ENCODE measurements at places on chromosomes 13 and 19.

- DNase-seq: no peak
Measured at GRCh38 chr19:46601318-46602224, at the start of gene CALM3. Gene CALM3, plus strand, starts transcription at chr19:46601330. Its CDS starts 105 bp downstream, at chr19:46601435.

DNA sequence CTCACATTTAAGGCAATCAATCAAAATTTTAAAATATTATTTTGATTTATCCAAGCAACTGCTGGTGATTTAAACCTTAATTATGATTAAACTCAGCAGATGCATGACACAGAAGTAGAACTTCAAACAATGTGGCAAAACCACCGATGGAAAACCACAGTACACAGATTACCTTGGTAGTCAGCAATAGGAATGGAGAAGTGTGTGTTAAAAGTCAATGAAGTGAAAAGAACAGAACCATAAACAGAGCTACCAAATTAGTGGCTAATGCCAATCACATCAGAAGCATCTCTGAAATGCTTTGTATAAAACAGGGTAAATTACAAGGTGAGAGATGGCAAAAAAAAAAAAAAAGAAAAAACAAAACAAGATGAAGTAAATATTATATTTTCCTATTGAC lies 31.2 kb downstream of the KATNAL1 start:
- peak; percentile 69 for DNase-seq

DNA sequence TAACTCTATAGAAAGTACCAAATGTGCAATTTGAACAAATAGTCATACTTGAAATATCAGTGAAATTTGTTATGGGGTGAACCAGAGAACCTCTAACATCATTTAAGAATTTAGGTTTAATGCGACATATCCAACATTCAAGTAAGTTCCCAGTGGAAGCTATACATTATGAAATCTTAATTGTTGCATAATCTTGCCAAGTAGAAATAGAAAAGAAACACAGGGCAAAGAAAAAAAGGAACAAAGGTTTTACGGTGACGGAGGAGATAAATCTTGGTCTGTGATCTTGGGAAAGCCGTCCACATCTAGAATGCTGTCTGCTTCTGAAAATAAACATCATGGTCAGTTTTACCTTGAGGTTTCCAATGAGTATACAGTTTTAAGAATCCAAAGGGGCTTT lies 445.7 kb downstream of the RFC3 start:
- DNase-seq: no peak

- no peak for DNase-seq
Measured at GRCh38 chr19:23440207-23440606, 44.9 kb upstream of the ZNF91 start.

- DNase-seq: no peak
Measured at GRCh38 chr19:57245959-57246358, 5.5 kb downstream of the ZNF805 start.

DNA sequence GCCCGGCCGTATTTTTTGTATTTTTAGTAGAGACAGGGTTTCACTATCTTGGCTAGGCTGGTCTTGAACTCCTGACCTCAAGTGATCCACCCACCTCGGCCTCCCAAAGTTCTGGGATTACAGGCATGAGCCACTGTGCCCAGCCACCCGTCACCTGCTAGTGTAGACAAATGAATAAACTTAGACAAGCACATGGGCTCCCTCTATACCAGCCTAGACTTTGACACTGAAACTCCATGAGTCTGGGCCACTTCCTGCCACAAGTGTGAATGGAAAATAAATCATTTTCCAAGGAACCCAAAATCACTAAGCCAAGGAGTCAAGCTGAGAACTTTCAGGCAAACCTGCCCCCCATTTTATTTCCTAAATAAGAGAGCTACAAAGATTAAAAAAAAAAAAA lies 27.0 kb upstream of the TPT1 start:
- no peak for DNase-seq

- DNase-seq: peak; percentile 79
Measured at GRCh38 chr13:39616087-39616694, 13.2 kb upstream of the LHFPL6 start.

DNA sequence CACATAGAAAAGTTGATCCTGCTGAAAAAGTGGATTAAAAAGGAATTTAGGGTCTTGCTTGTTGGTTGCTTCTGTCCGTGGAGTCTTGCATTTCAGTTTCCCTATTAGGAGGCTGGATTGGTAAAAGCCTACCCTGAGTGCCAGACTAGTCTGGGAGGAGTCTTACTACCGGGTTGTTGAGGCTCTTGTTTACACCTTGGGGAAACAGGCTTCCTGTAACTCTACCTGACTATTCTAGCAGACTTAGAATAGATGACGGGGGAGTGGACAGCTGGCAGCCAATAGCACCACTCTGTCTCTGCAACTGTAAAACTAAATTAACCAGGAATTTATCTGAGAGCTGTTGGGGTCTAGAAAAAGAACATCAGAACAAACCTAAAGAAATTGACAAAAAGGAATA lies 11.3 kb upstream of the MPHOSPH8 start:
- no peak for DNase-seq

DNA sequence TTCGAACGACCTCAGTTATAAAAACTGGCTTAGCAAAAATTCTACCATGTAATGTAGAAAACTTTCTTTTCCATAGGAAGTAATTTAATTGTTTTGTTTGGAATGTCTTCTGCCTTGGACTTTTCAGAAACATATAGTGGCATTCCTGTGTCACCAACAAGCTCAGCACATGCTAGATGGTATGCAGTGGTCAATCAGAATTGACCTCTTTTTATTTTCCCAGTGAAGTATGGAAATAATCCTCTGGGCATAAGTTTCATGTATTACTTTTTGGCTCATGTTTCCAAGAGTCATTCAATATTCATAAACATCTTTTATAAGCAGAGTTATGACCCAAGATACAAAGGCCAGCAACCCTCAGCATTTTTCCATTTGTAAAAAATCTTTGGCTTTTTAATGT lies 33.6 kb downstream of the NALCN start:
- no peak for DNase-seq

DNA sequence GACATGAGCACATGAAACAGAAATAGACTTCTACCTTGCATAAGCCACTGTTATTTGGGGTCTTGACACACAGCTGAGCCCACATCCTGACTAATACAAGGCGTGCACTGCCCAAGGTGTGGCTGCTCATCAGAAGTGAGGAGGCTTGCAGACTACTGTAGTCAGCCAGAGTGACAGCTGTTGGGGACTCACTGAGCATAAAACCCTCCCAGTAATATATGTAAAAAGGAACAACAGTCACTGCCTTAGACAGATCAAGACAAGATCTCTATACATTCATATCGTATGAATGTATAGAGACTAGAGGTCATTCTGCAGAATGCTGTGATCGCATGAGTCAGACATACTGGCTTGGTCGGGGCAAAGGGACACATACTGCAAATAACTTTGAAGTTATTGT lies 4.1 kb upstream of the C1QTNF9B start:
- peak; percentile 55 for DNase-seq

DNA sequence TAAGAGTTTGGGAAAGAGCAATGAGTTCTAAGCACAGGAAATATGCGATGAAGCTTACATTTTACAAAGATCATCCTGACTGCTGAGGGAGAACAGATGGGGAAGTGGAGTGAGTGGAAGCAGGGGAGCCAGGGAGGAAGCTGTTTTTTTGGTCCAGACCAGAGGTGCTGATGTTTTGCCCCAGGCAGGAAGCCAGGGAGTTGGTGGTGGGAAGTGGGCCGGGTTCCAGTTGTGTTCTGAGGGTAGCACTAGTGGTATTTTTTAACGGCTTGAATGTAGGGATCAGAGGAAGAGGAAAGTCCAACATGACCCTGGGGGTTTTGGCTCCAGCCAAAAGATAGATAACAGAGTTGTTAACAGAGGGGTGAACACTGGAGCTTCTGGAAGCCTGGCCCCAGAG lies 20.7 kb upstream of the OLFM4 start:
- no peak for DNase-seq

DNA sequence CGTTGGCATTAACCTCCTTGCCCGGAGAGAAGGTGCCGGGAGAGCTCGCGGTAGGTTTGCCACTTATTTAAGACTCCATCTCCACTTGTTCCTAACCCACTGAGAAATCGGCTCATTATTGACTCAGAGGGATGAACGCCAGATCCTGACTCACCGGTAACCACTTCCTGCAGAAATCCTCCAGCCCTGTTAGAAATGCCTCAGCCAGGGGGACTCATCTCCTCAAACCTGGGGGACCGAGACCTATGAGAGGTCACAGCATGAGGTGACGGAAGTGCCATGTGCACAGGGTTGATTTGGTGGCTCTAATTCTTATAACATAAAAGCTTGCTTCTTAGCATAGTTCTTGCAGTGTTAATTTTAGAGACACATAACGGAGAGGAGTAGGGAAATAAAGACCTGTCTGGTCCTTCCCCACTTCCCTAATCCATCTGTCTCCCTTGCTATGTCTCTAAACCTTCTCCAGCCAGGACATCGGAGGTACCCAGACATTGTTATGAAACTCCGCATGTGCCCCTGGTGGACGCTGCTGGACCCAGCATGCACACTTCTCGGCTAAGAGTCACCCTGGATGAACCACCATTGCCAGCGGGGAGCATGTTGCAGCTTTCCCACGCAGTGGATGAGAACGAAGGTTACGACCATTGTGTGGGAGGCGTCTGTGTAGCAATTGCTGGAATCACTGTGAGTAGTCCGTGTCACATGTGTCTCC lies 158.9 kb downstream of the EFNB2 start:
- peak; percentile 92 for DNase-seq

DNA sequence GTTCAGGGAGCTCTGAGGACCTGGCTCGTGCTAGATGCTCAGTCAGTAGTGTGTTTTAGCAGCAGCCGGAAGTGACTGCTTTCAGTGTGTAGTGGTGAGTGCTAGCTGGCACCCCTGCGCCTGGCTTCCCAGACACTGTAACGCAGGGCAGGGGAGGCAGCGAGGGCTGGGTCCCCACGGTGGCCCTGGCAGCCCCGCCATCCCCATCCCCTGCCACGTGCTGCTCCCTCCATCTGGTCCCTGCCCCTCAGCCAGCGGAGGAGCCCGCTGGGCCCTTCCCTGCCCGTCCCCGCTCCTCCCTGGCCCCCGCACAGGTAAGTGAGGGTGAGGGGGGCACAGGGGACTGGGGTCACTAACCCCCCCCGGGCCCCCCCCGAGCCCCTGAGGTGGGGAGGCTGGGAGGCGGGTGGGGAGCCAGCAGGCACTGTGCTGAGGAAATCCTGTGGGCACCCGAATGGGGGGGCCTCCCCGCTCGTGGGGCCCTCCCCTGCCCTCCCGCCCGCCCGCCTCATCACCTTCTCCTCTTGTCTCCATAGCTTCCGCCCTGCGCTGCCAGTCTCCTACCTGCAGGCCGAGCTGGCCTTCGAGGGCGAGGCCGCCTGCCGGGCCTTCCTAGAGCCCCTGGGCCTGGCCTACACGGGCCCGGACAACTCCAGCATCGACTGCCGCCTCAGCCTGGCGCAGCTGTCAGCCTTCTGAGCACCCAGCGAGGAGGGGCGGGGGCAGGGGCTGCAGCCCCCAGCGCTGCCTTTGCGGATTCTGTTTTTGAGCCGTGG lies 3.2 kb downstream of the LENG9 start:
- DNase-seq: no peak

DNA sequence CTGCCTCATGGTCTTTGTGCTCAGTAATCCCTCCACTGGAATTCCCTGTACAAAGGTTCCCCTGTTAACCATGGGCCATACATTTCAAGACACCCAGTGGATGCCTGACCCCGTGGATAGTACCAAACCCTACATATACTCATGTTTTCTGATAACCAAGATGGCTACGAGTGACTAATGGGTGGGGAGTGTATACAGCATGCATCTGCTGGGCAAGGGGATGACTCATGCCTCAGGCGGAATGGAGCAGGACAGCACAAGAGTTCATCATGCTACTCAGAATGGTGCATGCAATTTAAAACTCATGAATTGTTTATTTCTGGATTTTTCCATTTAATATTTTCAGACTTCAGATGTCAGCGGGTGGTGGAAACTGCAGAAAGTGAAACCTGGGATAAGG lies 13.3 kb upstream of the FGF9 start:
- peak; percentile 67 for DNase-seq

DNA sequence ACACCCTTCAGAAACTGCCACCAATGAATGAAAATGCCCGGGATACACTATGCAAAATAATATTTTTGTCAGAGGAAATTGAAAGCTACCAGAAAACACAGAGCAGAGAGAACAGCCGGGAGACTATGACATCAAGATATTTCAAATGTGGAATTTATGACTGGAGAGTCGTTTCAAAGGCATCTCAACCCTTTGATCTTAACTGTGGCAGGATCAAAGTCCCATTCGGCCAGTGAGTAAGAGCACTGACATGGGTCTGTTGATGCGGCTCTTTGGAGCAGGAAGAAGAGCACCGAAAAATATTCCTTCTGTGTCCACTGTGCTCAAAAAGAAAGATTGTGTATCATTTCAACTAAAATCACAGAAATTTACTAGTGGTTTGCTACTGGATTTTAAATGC lies 201.9 kb downstream of the RFC3 start:
- DNase-seq: no peak

- DNase-seq: peak; percentile 73
Measured at GRCh38 chr19:12611361-12611699, 610 bp downstream of the ZNF791 start.

GRCh38 chr13:94369972-94370436 lies 109.5 kb downstream of the DCT start:
- peak; percentile 18 for DNase-seq

- DNase-seq: peak; percentile 16
Measured at GRCh38 chr19:43425567-43426392, 11.1 kb downstream of the TEX101 start.

DNA sequence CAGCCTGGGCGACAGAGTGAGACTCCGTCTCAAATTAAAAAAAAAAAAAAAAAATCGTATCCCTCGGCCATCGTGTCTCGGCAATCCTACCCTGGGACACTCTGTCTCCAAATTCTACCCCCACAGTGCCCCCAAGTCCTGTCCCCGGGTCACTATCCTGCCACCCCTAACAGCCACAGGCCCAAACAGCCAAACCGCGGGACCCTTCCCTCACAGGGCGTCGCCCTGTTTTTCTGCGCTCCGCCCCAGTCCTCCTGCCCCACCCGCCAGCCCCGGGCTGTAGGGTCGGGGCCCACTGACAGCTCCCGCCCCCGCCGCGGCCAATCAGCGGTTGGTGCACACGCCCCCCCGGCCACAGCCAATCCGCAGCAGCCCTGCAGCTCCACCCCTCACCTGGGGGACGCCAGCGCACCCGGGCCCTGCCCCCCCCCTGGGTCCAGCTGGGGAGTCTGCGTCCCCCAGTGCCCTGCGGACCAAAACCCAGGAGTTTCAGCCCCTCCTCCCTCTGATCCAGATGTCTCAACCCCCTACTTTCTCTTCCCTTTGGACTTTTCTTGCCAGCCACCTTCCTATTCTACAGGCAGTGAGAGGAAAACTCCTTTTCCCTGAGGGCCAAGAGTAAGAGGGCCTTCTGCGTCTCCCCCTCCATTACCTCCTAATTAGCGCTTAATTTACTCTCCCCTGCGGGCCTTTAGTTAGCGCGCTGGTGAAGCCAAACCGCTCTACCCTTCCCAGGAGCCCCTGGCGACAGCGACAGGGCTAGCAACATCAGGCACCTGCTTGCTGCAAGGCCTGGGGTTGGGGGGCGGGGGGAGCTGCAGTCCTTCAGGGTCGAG lies 1.5 kb upstream of the BCAT2 start:
- peak; percentile 80 for DNase-seq

- DNase-seq: peak; percentile 94
Measured at GRCh38 chr19:51570962-51571575, at the start of gene ZNF175. Gene ZNF175, plus strand, starts transcription at chr19:51571283. Its CDS starts 2,047 bp downstream, at chr19:51573330.
